ENCODE measurements at places on chromosomes 13 and 19.

GRCh38 chr13:57552437-57552836 is 79.1 kb upstream of the PCDH17 start:
- DNase-seq, result no peak

- no peak for DNase-seq
Observed at GRCh38 chr19:32630338-32630737, 44.6 kb downstream of the ANKRD27 start.

DNA sequence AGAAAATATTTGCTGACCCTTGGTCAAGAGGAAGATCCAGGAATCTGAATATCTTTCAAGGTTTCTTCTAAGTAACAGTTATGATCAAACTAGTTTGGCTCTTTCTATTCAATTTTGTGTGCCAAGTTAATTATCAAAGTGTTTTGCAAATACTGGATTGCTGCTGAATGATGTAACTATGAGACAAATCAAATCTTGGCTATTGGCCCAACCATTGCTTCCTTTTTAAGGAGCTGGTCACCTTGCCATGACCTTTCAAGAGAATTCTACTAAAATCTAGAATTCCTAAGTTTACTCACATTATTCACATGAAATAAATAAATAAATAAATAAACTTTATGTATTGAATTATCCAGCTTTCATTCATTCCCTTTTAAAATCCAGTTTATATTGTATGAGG is 371.8 kb downstream of the SLITRK6 start:
- no peak for DNase-seq

DNA sequence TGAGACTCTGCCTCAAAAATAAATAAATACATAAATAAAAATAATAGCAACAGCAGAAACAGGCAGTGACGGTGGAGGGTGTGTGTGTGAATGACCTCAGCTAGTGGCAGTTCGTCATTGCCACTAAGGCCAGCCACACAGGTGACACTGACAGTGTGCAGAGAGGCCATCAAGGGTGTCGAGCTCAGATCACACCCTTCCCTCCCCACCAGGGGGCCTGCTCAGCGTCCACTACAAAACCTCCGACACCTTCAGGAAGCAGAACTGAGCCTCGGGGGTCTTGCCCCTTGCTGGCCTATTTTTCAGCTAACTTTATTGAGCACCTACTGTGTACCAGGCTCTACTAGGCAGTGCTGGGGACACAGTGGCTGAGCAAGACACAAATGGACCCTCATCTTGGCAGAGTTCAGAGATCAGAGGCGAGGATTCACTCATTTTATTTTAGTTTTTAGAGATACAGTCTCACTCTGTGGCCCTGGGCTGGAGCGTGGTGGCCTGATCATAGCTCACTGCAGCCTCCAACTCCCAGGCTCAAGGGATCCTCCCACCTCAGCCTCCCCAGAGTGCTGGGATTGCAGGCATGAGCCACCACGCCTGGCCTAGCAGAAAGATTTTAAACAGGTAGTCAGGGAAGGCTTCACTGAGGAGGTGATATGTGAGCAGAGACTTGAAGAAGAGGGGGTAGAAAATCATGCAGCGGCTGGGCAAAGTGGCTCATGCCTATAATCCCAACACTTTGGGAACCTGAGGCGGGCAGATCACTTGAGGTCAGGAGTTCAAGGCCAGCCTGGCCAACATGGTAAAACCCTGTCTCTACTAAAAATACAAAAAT is 30.3 kb upstream of the SEMA6B start:
- no peak for DNase-seq

GRCh38 chr13:75440100-75440499 is 41.9 kb downstream of the TBC1D4 start:
- no peak for DNase-seq

DNA sequence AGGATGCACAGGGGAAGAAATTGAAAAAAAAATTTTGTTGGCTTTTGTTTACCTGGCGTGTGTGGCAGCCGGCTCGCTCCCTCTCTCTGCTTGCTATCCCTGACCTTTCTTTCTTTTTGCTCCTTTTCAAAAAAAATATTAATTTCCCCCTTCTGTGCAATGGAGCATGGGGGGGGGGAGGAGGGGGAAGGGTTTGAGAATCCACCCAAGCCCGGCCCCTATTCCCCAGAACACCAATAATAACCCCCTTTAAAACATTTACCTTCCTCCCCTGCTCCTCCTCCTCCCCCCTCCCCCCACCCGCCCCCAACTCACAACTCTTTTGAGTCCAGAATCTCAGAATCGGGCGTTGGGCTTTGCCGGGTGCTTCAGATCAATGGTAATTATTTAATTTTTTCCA is 28.4 kb downstream of the NFIX start:
- no peak for DNase-seq

Measured in stimulated activated CD4-positive, alpha-beta T cell treated with anti-CD3 and anti-CD28 coated beads, TNF-alpha, amount 100 ng/mL, for 24 hours (primary cell).